ENCODE measurements at places on chromosomes 7 and 10. TPM values are rescaled to one million over a fixed set of nuclear protein-coding genes. Genes with fewer than 3 reads are reported as not detected.

The SGMS1 gene
- total RNA-seq: 20.1 TPM

DNA sequence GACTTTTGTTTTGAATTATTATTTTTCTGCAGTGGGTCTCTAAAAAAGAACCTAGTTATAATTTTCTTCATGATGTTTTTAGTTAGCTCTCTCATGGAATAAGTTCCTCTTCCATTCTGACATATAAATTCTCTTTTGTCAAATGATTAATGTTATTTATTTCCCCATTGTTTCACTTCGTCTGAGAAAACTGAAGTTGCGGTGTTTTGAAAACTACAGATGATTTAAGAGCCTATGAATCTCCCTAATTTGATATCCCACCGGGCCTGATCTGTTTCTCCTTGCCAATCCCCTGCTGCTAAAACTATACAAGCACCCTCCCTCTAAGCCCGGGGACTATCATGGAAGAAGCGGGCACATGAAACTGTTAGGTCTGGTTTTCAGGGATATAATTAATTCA, 41.4 kb downstream of the HTR7 start:
- DNase-seq: no peak

DNA sequence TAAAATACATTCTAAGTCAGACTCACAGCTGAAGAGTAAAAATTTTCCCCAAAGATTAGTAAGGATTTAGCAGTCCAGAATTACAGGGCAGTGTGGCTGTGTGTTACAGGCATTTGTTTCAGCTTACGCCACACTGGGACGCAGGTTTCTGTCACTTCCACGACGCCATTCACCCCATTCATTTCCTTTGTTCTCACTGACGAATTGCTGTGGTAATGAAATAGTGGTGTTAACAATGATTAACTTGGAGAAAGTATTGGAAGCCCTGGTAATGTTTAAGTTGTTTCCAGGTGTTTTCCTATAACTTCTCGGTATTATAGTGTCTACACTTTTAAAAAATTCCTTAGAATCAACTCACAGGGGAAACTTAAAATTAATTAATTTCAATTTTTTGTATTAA, 370.9 kb downstream of the SH2D4B start:
- DNase-seq: no peak

The OR2A7 gene
- 2.0 TPM for total RNA-seq

The RET gene
- 16.0 TPM for total RNA-seq

Data from H7 (cell line).